ENCODE measurements at places on chromosomes 1 and 21.

DNA sequence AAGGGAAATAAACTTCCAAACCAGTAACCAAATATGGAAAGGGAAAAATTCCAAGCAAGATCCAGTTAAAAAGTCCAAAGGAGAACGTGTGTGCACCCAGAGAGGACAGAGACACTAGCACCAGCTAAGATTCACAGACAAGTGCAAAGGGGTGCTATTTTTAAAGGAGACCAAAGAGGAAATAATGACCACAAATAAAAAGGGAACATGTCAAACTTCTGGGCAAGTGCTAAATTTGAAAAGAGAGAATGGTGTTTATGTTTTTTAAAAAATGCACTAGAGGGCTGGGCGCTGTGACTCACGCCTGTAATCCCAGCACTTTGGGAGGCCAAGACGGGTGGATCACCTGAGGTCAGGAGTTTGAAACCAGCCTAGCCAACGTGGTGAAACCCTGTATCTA is 8.6 kb downstream of the JAM2 start:
- DNase-seq, result no peak

- no peak for DNase-seq
These were observed 30.4 kb upstream of the MED18 start for GRCh38 chr1:28298438-28298837.

GRCh38 chr1:111649648-111650047 is 30.1 kb downstream of the RAP1A start:
- DNase-seq, result no peak

- DNase-seq, result peak; percentile 80
These were observed 68.5 kb upstream of the ADAM30 start for GRCh38 chr1:119964673-119965363.

- no peak for DNase-seq
These were observed 229.5 kb upstream of the USP24 start for GRCh38 chr1:55444667-55445066.

- peak; percentile 98 for DNase-seq
These were observed 18.6 kb upstream of the SLC6A9 start for GRCh38 chr1:44049839-44050238.

DNA sequence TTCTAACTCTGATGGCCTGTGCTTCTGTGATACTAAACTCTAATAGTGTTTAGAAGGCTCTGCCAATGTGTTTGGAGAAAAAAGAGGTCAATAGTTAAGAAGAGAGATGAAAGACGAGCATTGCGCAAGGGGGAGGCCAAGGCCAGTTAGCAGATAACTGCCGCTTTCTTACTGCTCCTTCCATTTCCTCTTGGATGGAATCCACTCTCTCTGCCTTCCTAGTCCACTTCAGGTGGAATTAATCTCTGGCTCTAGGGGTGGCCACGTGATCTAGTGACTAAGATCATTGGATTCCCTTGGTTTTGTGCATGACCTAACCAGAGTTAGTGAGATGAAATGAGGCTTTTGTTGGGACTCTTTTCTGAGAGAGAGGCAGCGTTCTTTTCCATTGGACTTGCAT is 148.3 kb downstream of the ACTL8 start:
- peak; percentile 17 for DNase-seq

DNA sequence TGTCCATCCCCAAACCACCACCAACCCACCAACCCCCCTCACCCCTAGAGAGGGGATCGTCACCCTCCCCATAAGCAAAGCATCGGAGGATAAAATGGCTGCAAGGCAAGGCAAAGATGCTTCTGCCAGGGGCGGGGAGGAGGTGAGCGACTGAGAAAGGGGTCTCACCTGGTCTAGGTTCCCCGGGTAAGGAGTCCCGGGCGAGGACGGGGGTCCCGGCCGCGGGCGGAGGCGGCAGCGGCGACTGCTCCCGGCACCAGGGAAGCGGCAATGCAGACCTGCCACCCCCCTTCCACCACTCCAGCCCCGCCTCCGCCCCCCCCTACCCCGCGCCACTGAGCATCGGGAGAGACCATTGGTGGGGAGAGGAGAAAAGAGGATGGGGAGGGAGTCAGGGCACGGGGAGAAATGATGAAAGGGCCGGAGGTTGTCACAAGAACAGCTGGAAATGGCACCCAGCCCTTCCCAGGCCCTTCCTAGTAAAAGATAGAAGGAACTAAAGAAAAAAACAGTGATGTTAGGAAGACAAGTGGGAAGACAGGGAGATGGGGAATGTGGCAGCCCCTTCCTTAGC is at the start of gene SV2A:
Gene SV2A, minus strand, starts transcription at position 274 of the 574 bp plus-strand sequence. CDS start 4,004 bp downstream, outside the sequence.
- peak; percentile 66 for DNase-seq
